ENCODE measurements at places on chromosomes 2 and 18.

- no peak for DNase-seq
These were observed 226.7 kb upstream of the ZNF804A start for GRCh38 chr2:184371641-184372040.

DNA sequence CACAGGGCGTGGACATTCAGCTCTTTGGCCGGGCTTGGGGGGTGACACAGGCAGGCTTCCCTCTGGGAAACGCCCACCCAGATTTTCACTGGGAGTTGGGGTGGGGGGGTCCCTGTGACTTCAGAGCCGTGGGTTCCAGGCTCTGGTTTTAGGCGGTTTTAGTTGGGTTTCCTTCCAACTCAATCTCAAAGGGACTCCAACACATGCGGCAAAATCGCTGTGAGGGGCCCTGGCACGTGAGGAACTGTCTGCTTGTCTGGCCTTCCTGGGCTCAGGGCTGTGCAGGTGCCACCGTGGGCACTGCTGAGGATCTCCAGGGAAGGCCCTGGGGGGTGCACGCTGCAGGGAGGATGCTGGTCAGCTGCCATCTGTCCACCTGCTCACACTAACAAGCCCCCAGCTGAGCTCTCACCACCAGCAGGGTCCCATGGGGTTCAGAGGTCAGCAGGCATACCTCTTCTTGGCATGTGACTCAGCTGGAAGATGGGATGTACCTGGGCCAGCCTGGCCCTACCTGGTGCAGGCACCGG, 11.7 kb downstream of the HS6ST1 start:
- DNase-seq, result no peak

DNA sequence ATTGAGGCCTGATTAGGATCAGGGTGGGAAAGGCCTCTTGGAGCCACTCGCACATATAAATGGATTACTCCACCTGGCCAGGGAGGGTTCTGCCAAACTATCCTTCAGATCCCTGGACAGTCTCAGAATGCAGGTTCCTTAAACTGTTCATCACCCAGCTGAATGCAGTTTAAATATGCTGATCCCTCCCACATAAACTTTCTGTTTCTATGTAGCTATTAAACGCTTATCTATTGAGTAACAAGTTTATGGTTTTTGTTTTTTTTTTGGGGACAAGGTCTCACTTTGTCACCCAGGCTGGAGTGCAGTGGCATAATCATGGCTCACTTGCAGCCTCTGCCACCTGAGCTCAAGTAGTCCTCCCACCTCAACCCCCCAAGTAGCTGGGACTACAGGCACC, 1.9 kb downstream of the CAD start:
- no peak for DNase-seq

GRCh38 chr2:189854187-189854586, 69.9 kb downstream of the PMS1 start:
- DNase-seq, result no peak

DNA sequence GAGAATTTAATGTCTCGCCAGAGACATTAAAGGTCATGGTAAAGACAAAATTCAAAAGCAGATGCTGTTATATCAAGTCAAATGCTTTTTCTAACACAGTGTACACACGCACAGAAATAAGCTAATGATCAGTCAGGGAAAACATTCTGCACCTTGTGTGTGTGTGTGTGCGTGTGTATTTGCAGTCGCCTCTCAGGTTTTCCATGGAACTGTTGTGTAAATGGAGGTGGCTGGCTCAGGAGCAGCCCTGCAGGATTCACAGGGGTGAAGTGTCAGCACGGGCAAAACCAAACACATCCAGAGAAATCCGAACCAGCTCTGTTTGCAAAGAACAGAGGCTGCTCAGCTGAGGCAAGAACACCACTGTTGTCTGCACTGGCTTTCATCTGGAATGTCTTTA, 76.2 kb upstream of the YWHAQ start:
- DNase-seq, result no peak
